Peyer's patch (tissue), 4 donors: ENCODE measurements at places on chromosomes 12 and 14. TPM values are rescaled to one million over a fixed set of nuclear protein-coding genes. Genes with fewer than 3 reads are reported as not detected.

DNA sequence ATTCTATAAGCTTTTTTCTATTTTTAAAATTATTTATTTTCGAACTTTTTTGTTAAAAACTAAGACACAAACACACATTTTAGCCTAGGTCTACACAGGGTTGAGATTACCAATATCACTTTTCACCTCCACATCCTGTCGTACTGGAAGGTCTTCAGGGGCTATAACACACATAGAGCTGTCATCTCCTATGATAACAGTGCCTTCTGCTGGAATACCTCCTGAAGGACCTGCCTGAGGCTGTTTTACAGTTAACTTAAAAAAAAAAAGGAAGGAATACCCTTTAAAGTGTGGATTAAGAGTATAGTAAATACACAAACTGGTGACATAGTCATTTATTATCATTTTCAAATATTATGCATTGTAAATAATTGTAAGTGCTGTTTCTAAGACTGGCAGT, 43.0 kb downstream of the RASSF8 start:
- no peaks in the 10 kb centered on the region for H3K27me3 ChIP-seq
- no peaks in the 10 kb centered on the region for H3K36me3 ChIP-seq
- DNase-seq, result no peak

DNA sequence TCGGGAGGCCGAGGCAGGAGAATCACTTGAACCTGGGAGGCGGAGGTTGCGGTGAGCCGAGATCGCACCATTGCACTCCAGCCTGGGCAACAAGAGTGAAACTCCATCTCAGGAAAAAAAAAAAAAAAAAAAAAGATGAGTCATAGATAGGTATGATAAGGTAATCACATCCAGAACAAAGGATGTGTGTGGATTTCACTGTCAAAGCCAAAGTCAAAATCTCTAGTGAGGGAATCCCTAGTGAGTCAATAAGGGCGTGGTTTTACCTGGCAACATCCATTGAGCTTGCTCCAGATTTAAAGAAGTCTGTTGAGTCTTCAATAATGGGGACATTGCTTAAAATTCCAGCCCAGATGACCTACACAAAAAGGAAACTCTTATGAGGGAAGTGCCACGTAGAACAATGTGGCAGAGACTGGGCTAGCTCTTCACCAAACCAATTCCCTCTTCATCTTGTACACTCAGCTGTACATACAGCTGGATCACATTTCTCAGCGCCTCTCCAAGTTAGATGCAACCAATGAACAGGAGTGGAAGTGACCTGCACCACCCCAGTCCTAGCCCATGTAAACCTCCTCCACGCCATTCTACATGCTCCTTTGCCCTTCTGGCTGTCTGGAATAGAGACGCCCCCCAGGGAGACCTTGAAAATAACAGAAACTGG, 23.4 kb downstream of the ALDH1L2 start:
- no peaks in the 10 kb centered on the region for H3K27me3 ChIP-seq
- no peaks in the 10 kb centered on the region for H3K36me3 ChIP-seq
- no peak for DNase-seq
- no peak overlapping the region for H3K4me3 ChIP-seq

- DNase-seq, result no peak
- H3K27me3 ChIP-seq, result no peaks in the 10 kb centered on the region
- H3K4me3 ChIP-seq, result no peak overlapping the region
Observed at GRCh38 chr12:93176165-93176564, 201.6 kb upstream of the NUDT4 start.

DNA sequence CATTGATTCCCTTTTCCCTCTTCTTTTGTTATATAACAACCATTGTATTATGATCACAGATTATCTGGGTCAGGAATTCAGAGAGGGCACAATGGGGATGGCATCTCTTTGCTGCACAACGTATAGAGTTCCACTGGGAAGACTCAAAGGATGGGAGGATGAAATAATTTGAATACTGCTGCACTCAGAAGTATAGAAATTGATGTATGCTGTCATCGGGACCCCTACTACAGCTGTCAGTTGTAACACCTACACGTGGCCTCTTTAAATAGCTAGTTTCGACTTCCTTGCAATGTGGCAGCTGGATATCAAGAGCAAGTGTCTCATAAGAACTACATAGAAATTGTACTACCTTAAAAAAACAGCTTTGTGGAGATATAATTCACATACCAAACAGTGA, 408.1 kb downstream of the PDZRN4 start:
- H3K36me3 ChIP-seq, result no peaks in the 10 kb centered on the region
- H3K4me1 ChIP-seq, result no peaks in the 10 kb centered on the region
- DNase-seq, result no peak
- H3K27ac ChIP-seq, result no peak overlapping the region
- no peaks in the 10 kb centered on the region for H3K27me3 ChIP-seq
- H3K4me3 ChIP-seq, result no peak overlapping the region

GRCh38 chr14:26200687-26201086, 397.1 kb downstream of the NOVA1 start:
- H3K4me1 ChIP-seq, result no peaks in the 10 kb centered on the region
- H3K4me3 ChIP-seq, result no peak overlapping the region
- no peaks in the 10 kb centered on the region for H3K36me3 ChIP-seq
- DNase-seq, result no peak

ART4 gene
- total RNA-seq, result 0.18 TPM

TC2N gene
- 52.8 TPM for total RNA-seq
